Daoy (cell line): ENCODE measurements at places on chromosomes 13 and 19. TPM values are rescaled to one million over a fixed set of nuclear protein-coding genes. Genes with fewer than 3 reads are reported as not detected.

Gene RFPL4AL1
- total RNA-seq = 46.6 and 54.4 TPM in 2 replicates

GRCh38 chr13:36548129-36548528, 115.8 kb downstream of the CCNA1 start:
- DNase-seq = no peak

- DNase-seq = no peak
Measured at GRCh38 chr13:98528663-98529064, 48.2 kb downstream of the STK24 start.

DNA sequence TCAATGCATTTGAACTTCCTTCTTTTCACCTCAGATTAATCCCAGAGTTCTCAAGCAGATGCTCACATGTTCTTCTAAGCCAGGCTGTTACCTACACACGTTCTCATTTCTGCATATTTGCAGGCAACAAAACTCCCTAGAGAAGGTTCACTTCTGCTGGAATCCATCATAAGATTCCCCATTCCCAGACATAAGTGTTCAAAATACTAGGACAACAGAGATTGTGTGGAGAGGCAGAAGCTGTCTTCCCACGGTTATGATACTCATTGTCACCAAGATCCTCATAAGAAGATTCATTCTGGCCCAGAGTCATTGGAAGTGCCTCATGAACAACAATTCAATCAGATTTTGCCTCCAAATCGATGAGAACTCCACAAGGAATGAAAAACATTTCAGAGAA, 931.6 kb upstream of the MIR17HG start:
- no peak for DNase-seq
